GOT3 (cell line): ENCODE measurements at places on chromosomes 16 and 17.
A peak's percentile ranks its signal among the peaks of the same experiment; 100 is the strongest.

DNA sequence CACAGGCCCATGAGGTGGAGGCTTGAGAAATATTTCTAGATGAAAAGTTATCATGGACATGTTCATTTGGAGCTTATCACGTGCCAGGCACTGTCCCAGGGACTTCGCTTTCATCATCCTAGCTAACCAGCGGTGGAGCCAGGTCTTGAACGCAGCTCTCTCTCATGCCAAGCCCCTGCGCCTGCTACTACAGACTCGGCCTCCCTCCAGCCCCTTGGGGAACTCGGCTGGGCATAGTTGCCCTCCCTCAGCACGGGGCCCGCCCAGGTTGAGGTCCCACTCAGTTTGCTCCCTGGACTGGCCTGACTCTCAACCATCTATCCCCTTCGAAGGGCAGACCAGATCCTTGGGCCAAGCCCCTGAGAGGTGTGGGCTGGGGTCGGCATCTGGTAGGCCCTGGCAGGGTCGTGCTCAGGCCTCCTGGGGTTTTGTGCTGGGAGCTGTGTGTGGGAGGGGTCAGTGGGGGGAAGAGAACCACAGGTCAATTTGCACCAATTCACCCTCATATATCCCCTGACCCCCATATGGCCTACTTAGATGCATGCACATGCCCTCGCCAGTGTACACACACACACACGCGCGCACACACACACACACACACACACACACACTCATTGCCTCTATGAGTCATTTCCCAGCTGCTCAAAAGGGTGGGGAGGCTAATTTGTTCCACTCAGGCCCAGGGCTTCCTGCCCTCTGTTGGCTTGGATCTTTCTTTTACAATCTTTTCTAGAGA, 12.1 kb upstream of the SCN4A start:
- DNase-seq = peak; percentile 21

- no peak for DNase-seq
Observed at GRCh38 chr17:34434052-34434451, 71.0 kb upstream of the CCL1 start.

- no peak for DNase-seq
Observed at GRCh38 chr17:82415336-82415735, 2.8 kb upstream of the HEXD start.

GRCh38 chr16:69937465-69937951, 13.6 kb upstream of the CLEC18A start:
- DNase-seq = no peak

- DNase-seq = peak; percentile 83
Observed at GRCh38 chr17:78862073-78863023, 21.7 kb upstream of the USP36 start.

- no peak for DNase-seq
Observed at GRCh38 chr17:60586288-60586974, 13.6 kb upstream of the PPM1D start.

DNA sequence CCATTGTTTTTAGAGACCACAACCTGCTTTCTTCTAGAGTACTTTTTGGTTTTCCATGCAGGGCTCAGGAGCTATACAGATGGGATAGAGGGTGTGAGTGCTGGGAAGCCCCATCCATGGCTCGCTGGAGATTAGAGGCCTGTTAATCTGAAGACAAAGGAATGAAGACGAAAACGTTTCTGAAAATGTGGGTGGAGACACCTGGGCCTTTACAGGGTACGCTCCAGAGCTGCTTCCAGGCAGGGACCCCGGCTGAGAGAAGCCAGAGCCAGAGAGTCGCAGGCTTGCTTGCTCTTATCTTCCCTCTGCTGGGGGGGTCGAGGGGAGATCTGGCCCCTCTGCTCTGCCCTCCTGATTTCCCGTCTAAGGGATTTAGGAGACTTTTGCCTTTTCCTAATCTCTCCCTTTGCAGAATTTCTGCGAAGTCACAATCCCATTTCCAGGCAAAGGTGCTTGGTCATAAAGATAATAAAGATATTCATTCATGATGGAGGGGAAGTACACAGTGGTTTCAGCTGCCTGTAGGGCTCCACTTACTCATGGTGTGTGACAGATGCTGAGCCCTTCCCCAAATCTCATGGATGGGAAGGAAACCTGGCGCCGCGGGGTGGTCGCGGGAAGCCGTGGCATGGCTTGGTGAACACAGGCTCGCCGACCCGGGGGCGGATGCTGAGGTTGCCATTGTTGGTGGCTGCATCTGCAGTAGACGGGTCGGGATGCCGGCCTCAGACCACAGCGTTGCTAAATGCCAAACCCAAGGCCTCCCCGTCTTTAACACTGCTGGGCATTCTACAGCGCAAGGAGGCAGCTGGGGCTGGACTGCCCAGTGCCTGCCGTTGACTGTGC, 4.8 kb upstream of the SOCS3 start:
- no peak for DNase-seq

DNA sequence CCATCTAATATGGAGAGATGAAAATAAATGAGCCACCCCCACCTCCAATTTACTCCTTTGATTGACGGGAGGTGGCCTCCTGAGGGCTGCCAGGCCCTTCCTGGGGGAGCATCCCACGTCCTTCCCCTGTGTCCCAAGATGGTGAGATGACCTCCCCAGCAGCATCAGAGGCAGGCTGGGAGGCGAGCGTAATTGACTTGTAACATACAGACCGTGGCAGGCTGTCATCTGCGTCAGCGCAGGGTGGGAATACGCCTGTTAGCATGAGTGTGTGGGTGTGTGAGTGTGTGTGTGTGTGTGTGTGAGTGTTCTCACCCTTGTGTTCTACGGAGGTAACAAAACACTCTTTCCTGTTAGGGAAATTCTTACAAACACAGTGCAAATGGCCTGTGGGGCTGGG, 156.9 kb upstream of the CIBAR2 start:
- DNase-seq = no peak

GRCh38 chr17:17018021-17018441, 24.2 kb upstream of the MPRIP start:
- DNase-seq = no peak

GRCh38 chr17:55228683-55229192, 36.0 kb upstream of the HLF start:
- DNase-seq = no peak

DNA sequence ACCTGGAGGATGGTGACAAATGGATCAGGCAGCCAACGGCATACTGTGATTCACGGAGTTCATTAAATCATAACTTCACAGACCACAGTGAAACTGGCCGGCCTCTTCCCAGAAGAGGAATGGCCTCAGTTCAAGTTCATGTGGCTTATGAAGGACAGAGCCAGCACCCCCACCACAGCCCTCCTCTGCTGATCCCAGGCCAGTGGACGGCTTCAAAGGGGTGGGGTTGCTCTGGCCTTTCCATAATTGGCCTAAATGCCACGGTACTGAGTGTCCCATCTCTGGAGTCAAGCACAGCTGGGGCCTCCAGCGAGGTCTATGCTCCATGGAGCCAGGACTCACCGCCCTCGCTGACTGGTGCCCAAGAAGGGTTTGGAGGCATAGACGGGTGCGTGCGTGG, 21.4 kb downstream of the GALNS start:
- DNase-seq = no peak

- DNase-seq = no peak
Observed at GRCh38 chr17:44941712-44942331, 5.8 kb downstream of the KIF18B start.

- DNase-seq = no peak
Observed at GRCh38 chr16:10180771-10181163, 1.5 kb downstream of the GRIN2A start.

DNA sequence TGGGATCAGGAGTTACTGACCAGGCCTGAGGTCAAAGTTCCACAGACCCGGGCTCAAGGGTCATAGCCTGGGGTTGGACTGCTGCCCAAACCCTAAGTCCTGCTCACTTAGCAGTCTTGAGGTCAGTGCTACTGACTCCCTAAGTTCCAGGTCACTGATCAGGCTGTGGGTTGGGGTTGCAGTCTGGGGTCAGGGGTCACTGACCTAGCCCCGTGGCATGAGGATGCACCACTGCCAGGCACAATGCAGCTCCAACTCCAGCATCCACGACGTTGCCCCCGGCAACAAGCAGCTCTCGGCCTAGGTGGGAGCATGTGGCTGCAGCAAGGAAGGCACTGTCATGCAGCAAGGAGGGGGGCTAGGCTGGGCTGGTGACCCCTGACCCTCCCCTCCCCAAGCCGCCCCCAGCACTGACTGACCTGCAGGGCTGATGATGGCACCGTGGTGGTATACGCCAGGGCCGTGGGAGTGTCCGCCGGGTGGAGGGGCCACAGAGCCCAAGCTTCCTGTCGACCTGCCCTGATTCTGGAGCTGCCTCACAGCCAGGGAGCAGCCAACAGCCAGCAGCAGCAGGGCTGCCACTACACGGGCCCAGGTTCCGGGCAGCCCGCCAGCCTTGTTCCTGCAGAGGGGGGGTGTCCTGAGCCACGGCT, 1.1 kb downstream of the GGT6 start:
- no peak for DNase-seq

DNA sequence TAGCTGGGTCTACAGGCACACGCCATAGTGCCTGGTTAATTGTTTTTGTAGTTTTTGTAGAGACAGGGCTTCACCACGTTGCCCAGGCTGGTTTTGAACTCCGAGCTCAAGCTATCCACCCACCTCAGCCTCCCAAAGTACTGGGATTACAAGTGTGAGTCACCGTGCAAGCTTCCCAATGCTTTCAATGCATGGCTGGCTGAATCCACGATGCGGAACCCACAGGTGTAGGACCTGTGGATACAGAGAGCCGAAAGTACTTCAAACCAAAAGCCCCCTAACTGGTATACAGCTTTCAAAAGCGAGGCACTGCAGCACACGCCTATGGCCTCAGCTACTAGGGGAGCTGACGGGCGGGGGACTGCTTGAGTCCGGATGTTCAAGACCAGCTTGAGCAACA, 44.8 kb downstream of the METTL16 start:
- no peak for DNase-seq
